Stimulated activated CD4-positive, alpha-beta T cell treated with anti-CD3 and anti-CD28 coated beads, Interleukin-4, amount 100 ng/mL, for 48 hours (primary cell): ENCODE measurements at places on chromosomes 2 and 18.

- DNase-seq, result no peak
Observed at GRCh38 chr18:79819968-79820351, 22.2 kb downstream of the KCNG2 start.

- DNase-seq, result no peak
Observed at GRCh38 chr2:21453723-21454450, 330.1 kb downstream of the TDRD15 start.

GRCh38 chr2:43444989-43445645 lies 150.7 kb downstream of the THADA start:
- DNase-seq, result no peak

GRCh38 chr2:174473796-174474195 lies 13.0 kb downstream of the GPR155 start:
- DNase-seq, result no peak

DNA sequence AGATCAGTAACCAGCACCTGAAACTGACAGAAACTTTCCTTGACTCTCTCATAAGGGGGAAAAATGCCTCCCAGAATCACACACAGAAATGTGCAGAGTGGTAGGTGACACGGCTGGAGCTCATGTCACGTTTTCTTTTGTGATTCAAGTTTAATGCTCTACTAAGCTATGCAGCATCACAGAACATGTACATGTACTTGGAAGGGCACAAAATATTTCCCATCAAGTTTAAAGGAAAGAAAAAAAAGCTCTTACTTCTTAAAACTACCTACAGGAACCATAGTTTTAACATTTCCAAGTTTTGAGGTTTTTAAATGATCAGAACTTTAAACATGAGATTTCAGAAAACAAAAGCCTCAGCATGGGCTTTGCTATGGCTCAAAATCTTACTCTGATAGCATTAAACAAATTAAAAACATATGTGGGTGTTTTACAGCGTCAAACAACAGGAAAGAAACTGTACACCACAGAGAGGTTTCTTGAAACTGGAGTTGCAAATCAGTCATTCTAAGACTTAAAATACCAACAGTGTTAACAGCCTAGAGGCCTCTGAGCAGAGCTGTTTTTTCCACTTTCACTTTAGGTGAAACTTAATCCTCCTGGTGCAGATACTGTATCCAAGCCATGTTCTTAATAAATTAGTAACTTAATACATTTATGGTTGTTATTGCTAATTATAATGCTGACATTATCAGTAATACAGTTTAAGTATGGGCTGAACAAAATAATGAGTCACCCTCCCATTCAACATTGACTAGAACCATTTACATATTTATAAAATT lies 30.1 kb downstream of the MBP start:
- DNase-seq, result no peak

- DNase-seq, result no peak
Observed at GRCh38 chr2:157923598-157924217, 47.6 kb upstream of the ACVR1 start.

DNA sequence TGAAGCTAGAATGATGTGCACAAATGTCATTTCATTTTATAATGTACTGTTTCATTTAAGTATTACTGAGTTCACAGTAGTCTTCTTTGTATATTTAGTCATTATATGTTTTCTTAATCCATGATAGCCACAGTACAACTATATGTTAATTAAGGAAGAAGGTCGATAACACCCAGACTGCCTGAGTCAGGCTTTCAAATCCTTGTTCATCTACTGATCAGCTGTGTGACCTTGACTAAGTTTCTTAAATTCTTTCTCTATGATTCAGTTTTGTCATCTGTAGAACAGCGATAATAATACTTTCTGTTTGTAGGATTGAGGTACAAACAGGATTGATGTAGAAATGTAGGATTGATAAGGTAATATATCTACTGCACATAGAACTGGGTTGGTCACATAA lies 5.4 kb downstream of the GCC2 start:
- no peak for DNase-seq

GRCh38 chr2:97983134-97983533 lies 12.6 kb downstream of the TMEM131 start:
- no peak for DNase-seq

DNA sequence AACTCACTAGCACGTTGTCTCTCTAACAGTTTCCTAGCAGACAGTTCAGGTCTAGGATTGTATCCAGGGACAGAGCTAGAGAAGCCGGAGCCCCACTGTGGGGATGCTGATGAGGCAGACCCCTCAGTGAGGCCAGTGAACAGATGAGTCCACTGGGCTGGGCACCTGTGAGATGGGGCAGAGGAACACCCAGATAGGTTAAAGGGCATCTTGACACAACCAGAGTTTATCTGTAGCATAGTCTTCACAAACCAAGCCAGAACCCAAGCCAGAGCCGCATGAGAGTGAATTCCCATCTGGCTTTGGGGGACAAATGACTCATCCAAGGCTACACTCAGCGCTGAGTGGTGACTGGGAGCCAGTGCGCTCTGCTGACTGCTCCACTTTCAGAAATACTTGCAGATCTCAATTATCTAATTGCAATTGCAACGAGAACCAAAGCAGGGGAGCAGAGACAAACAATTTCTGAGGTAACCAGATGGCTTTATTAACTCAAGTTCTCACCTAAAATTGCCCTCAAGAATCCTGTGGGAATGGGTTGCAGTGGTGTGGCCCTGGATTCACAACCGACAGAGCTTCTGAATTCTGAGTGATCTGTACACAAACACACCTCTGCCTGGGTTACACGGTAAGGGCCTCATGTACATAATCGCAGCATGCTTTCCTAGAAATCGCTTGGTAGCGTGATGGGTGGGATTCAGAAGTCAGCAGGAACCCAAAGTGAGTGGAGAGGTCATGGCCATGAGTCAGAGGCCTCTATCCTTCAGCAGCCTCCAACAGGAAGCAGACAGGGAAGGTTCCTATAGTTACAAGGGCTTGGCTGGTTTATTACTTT lies 48.7 kb upstream of the MSH2 start:
- no peak for DNase-seq

- DNase-seq, result no peak
Observed at GRCh38 chr18:36297417-36298125, at the start of gene FHOD3. Gene FHOD3, plus strand, starts transcription at chr18:36297713. Its CDS starts 123 bp downstream, at chr18:36297836.

GRCh38 chr2:191362841-191363240 lies 117.6 kb downstream of the MYO1B start:
- DNase-seq, result no peak

- DNase-seq, result peak; percentile 25
Observed at GRCh38 chr2:73232403-73233153, 461 bp downstream of the PRADC1 start.

- no peak for DNase-seq
Observed at GRCh38 chr2:31811482-31811881, 199.3 kb downstream of the MEMO1 start.

- no peak for DNase-seq
Observed at GRCh38 chr18:57904535-57904934, 101.4 kb upstream of the ATP8B1 start.

DNA sequence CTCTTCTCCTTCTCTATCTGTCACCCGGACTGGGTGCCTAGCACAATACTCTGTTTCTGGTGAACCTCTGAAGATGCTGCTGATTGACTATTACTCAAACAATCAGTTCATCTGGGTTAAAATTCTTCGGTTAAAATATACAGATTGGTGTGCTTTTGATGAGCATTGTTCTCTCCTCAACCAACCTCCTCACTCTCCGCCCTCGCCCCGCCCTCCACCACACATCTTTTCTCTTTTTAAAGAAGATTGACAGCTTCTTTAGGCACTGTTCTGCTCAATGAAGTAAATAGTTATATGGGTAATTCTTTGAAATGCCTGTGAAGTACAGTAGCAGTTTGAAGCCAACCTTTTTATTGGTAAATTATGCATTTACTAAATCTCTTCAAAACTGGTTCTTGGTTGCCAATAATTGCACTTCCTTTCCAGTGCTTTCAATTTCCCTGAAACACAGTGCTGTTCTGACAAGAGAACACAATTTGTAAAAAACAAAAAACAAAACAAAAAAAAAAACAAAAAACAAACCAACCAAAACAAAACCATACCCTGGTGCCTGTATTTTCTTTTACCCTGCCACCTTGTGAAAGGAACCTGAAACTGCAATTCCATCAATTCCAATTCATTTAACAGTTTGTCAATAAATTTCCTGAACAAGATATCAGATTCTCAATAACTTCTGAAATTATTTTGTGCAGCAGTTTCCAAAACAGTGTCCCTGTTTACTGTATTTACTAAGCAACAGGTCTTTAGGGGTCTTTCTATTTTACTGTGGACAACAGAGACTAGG lies 188.6 kb downstream of the LRP1B start:
- DNase-seq, result no peak

GRCh38 chr2:217559084-217559483 lies 443.7 kb downstream of the TNS1 start:
- DNase-seq, result no peak
